KBM-7 (cell line): ENCODE measurements at places on chromosomes 2 and 18.

DNA sequence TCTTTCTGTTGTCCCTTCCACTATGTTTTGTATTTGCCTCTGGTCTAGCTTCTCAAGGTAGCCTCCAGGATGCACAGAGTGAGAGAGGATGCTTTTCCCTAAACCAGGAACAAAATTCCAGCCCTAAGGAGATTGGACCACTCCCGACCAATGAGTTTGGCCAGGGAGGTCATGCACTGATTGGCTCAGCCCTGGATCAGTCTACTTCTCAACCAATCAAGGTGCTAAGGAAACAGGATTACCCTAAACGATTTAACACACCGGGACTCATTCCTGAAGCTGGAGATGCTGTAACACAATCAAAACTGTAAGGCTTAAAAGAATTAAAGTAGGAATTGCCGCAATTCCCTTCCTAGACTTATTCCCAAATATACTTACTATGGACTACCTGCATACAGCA lies 34.2 kb upstream of the NR4A2 start:
- no peak for DNase-seq

DNA sequence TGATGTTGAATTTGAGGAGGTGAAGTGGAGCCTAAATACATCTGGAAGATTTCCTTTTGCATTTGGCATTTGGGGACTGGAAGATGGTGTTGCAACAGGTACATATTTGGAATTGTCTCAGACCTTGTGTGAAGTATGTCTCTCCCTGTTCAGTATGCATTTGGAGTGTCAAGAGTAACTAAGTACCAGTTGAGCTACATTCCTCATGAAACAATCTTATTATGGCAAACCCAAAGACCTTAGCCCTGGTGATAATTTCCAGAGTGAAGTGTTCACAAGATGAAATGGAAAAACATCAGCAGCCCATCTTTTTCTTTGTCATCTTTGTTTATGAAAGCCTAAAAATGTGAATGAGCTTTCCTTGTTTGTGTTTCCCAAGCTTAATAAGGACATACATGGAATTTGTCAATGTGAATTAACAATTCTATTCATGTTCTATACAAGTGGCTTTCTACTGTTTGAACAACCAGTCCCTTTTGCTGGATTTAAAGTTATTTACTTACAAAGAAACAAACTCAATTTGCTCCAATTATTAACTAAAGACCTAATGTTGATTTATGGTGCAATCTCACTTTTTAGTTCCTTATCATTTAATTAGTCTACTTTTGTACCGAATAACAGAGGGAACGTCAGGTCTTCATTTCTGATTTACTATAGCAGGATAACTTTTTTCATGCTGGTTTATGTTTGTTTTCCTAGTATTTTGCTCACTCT lies 42.1 kb upstream of the PPP1R1C start:
- DNase-seq, result no peak

DNA sequence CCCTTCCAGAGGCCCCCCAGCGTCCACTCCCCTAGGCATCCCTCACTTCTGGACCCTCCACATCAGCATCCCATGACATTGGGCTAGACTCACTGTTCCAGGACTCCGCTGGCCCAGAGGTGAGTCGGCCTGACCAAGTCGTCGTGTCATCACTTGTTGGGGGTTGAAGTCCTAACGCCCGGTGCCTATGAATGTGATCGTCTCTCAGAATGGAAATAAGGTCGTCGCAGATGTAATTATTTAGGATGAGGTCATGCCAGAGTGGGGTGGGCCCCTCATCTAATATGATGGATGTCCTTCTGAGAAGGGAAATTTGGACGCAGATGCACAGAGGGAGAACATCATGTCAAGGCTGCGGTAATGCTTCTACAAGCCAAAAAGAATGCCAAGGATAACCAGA lies 142.7 kb downstream of the AGAP1 start:
- no peak for DNase-seq

GRCh38 chr2:42888321-42889245 lies 96.2 kb upstream of the HAAO start:
- DNase-seq, result no peak

DNA sequence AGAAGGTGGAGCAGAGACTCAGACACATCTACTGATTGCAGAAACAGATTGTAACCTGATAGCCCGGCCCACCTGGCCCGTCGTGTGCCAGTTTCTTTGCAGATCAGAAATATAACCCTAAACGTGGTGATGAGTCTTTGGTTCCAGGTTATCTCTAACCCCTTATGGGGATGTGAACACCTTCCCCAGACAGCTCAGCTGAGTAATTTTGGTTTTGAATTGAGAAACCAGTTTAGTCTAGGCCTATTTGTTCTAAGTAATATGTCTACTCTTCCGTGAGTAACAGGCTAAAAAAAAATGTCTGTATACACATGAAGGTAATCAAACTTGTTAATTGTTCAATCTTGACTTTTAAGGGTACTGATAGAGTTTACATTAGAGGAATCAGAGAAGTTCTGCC lies 35.7 kb downstream of the RASGRP3 start:
- DNase-seq, result no peak

- no peak for DNase-seq
These were observed 47.7 kb upstream of the RND3 start for GRCh38 chr2:150535176-150535575.
